ENCODE measurements at places on chromosomes 2 and 18. TPM values are rescaled to one million over a fixed set of nuclear protein-coding genes. Genes with fewer than 3 reads are reported as not detected.

MOGAT1 gene
- total RNA-seq: not detected

KCTD1 gene
- total RNA-seq: 22.8 TPM

SOX11 gene
- total RNA-seq: 413 TPM

RANBP2 gene
- 99.8 TPM for total RNA-seq

All from occipital lobe (tissue), 3 donors.